ENCODE measurements at places on chromosomes 6 and 20. TPM values are rescaled to one million over a fixed set of nuclear protein-coding genes. Genes with fewer than 3 reads are reported as not detected.

CDSN gene
- not detected for total RNA-seq

DNA sequence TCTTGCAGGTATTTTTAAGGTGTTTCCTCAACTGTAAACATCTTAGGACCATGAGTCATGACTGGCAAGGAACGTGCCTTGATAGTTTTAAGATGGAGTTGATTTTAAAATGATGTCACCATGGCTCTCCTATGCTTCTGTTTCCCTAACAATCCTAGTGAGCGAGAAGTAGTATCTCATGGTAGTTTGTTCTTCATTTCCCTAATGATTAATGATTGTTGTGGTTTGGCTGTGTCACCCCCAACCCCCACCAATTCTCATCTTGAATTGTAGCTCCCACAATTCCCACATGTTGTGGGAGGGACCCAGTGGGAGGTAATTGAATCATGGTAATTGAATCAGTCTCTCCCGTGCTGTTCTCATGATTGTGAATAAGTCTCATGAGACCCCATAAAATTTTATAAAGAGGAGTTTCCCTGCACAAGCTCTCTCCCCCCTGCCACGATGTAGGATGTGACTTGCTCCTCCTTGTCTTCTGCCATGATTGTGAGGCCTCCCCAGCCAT lies 16.8 kb upstream of the BNIP5 start:
- no peak overlapping the region for H3K27ac ChIP-seq
- H3K4me3 ChIP-seq, result no peak overlapping the region
- no peaks in the 10 kb centered on the region for H3K36me3 ChIP-seq
- no peak for DNase-seq
- H3K4me1 ChIP-seq, result no peaks in the 10 kb centered on the region
- H3K27me3 ChIP-seq, result no peaks in the 10 kb centered on the region

PXDC1 gene
- 3.1 TPM for total RNA-seq

- no peak overlapping the region for H3K27ac ChIP-seq
- 0 out of 2 replicates have a peak, but pooled peaks cover 4% of the 10 kb centered on the region for H3K36me3 ChIP-seq
- H3K4me3 ChIP-seq, result no peak overlapping the region
- peaks cover 2% of the 10 kb centered on the region for H3K4me1 ChIP-seq
- H3K27me3 ChIP-seq, result no peaks in the 10 kb centered on the region
Observed at GRCh38 chr6:43708860-43709653, 21.5 kb upstream of the MRPS18A start.

DNA sequence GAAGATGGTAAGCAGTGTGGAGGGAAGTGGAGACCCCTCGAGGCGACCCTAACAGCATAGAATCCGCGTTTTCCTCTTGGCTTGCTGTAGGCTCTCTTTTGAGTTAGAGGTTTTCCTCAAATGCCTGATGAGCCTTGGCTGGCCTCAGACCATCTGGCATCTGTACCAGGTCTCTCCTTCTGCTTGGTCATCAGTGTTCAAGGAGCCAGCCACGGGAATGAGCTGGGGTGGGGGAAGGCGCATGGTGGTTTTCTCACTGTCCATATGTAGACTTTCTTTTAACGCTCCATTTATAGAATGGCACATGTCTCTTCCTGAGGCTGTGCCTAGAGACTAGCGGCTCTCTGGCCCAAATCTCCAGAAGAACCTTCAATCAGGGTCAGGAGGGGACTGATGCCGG lies 8.1 kb upstream of the GUCA1A start:
- no peak overlapping the region for H3K27ac ChIP-seq
- peaks cover 2% of the 10 kb centered on the region for H3K27me3 ChIP-seq
- H3K4me3 ChIP-seq, result no peak overlapping the region
- no peaks in the 10 kb centered on the region for H3K36me3 ChIP-seq
- DNase-seq, result no peak
- no peaks in the 10 kb centered on the region for H3K4me1 ChIP-seq

NANP gene
- total RNA-seq, result 7.0 TPM

GRCh38 chr6:64255000-64255399 lies 619.4 kb downstream of the PHF3 start:
- H3K4me3 ChIP-seq, result no peak overlapping the region
- no peak overlapping the region for H3K27ac ChIP-seq
- no peak for DNase-seq
- H3K36me3 ChIP-seq, result no peaks in the 10 kb centered on the region

GRCh38 chr6:106165885-106166485 lies 79.8 kb downstream of the PRDM1 start:
- H3K36me3 ChIP-seq, result no peaks in the 10 kb centered on the region
- peaks cover 2% of the 10 kb centered on the region for H3K4me1 ChIP-seq
- DNase-seq, result no peak
- no peaks in the 10 kb centered on the region for H3K27me3 ChIP-seq

- no peak overlapping the region for H3K4me3 ChIP-seq
- no peaks in the 10 kb centered on the region for H3K4me1 ChIP-seq
- no peaks in the 10 kb centered on the region for H3K27me3 ChIP-seq
- no peaks in the 10 kb centered on the region for H3K36me3 ChIP-seq
- DNase-seq, result no peak
Observed at GRCh38 chr20:51097351-51098120, 74.6 kb upstream of the KCNG1 start.
